B cell (primary cell): ENCODE measurements at places on chromosomes 3 and 15.

DNA sequence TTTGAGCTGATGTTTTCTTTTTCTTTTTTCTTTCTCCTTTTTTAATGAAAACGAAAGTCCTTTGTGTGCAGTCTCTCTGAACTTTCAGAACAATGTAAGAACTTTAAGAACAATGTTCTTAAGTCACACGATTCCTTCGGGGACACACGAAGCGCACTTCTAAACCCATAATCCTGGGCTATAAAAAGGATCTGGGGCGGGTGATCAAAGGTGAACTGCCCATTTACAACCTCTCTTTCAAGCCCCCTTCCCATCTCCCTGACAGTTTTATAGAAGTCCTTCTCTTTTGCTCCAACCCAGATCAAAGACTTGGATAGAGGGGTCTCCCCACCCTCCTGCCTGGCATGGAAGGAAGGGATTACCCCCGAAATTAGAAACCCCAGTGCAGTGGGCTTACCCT is 126.8 kb downstream of the BDH1 start:
- no peak for DNase-seq

GRCh38 chr15:66851311-66852063 is 149.5 kb downstream of the SMAD6 start:
- peak; percentile 84 for DNase-seq

- no peak for DNase-seq
Observed at GRCh38 chr15:60508442-60508841, 29.5 kb upstream of the ICE2 start.

- no peak for DNase-seq
Observed at GRCh38 chr15:67280217-67280616, 25.6 kb downstream of the IQCH start.

- DNase-seq, result no peak
Observed at GRCh38 chr3:67692621-67693020, 38.2 kb upstream of the SUCLG2 start.

DNA sequence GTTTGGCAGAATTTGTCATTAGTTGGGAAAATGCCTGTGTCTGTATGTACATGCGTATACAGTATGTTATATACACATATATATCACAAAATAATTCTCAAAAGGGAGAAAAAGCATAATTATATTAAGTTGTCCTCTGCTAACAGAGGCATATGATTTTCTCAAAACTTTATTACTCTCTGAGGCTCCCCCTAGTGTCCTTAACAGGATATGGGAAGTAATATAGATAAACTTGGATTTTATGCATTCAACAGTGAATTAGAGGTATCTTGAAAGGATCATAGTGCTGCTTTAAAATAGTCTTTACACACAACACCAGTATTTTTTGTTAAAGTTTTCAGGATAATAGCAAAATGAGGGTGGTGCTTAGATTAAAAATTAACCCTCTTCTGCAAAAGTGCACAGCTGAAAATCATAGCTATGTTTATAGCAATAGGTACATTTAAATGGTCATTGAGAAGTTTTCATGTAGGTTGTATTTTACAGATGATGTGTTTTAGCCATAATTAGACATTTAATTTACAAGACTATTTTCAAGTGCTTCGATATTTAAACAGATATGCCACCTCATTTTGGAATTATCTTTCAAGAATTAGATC is 454.0 kb upstream of the ROBO2 start:
- no peak for DNase-seq

DNA sequence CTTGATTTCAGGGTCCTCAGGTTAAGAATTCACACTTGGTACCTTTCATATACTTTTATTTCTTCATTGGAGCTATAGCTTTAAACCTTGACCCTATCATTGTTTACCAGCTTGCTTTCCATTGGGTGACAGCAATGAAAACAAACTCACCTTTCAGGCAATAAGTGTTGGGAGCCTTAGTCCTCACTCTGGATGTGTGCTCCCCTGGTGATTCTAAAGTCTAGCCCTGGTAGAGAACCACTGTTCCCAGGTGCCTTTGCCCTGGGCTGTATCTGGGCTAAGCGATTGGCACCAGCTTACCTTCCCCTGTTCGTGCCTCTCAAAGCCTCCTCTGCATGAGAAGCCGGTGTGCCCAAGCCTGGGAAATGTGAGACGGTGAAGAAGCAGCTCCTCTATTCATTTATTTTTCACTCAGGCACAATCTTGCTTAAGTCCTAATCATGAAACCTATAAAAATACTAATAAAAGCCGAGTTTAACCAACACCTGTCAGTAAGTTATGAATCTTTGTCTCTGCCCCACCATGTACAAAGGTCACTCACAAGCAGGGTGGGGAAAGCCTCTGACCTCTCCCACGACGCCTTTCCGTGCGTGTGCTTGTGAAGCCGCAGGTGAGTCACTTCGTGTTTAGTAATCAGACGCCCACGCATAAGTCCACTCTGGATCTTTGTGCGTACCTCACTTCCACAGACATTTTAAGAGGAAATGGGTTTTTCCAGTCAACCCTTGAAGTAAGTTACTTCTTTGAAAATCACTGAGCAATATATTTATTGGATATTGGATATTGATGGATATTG is 12.8 kb upstream of the ARRDC4 start:
- no peak for DNase-seq

DNA sequence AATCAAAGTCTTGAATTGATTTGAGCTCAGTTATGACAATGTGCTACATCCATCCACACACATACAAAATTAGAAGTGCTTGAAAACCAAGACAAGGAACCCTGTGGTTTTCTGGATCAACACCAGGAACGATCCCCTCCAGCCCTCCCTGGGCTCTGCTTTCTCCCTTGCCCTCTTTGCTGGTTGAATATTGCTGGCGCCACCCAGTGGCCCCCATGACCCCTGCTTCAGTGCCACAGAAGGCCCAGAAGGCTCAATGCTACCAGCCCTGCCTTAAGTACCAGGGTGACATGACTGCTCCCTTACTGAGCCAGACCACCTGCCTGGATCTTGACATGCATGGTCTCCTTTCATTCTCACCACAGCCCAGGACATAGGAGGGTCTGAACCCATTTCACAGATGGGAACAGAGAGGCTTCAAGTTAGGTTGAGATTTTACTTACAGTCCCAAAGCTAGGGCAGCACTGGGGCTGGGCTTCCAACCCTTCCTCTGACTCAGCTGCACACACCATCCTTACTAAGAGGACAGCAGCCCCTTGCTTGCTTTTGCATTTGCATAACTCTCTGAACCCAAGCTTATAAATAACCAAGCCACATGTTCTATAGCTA is 15.0 kb downstream of the IL12A start:
- DNase-seq, result peak; percentile 64

DNA sequence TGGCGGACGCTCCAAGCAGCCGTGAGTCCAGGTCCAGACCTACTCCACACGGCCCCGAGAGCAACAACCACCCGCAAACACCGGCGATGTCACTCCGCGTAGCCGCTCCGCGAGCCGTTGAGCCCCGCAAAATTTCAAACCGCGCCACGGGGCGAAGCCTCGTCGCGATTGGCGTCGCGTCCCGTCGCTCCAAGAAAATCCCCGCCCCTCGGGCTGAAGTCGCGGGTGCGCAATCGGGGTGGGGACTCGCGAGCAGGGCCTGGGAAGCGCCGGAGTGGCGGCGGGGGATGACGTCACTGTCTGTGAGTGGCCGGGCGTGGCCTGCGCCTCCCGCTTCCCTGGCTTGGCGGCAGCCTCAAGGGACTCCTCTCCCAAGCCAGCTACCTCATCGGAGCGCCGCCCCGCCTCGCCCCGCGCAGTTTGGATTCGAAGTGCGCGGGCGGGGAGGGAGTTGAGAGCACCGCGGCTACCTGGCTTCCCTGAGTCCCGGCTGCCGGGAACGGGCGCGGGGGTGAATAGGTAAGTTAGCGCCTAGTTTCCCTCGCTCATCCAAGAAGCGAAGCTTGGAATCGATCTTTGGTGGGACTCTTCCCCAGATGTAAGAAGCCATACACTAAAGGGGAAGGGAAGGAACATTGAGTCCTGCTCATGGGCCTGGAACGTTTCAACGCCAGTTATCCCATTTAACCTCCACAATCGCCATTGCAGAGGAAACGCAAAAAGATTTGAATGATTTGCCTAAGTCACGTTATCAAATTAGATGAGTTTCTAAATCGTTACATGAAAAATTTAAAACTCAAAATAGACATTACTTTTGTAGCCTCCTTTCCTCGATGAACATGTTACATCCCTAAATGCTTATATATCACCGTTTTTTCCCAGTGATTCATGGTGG is at the start of gene PRC1:
Gene PRC1, minus strand, starts transcription at position 119 of the 895 bp plus-strand sequence. Its CDS starts 118 bp downstream, at position 1.
- peak; percentile 97 for DNase-seq

GRCh38 chr3:49805897-49806701 is 3.0 kb downstream of the INKA1 start:
- peak; percentile 66 for DNase-seq

GRCh38 chr3:52345521-52346109 is 29.5 kb downstream of the DNAH1 start:
- no peak for DNase-seq

- no peak for DNase-seq
Observed at GRCh38 chr3:32569540-32570420, 878 bp downstream of the DYNC1LI1 start.

DNA sequence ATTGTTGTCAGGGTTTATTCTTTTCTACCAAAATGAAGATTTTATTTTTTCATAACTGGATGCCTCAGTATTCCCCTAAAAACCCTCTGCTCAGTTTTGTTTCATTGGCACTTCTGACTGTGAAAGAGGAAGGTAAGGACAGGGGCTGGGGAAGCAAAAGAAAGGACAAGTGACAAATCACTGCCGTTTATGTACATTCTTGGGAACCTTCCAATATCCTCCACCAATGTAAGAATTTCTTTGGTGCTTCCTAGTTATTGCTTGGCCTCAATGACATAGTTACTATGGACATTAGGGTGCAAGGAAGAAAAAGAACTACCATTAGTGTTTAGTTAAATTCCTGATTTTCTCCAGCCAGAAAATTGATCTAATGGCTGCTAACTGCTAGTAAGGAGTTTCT is 131.0 kb upstream of the C15orf61 start:
- DNase-seq, result no peak

GRCh38 chr15:57152666-57153539 is 223.4 kb upstream of the CGNL1 start:
- DNase-seq, result no peak

DNA sequence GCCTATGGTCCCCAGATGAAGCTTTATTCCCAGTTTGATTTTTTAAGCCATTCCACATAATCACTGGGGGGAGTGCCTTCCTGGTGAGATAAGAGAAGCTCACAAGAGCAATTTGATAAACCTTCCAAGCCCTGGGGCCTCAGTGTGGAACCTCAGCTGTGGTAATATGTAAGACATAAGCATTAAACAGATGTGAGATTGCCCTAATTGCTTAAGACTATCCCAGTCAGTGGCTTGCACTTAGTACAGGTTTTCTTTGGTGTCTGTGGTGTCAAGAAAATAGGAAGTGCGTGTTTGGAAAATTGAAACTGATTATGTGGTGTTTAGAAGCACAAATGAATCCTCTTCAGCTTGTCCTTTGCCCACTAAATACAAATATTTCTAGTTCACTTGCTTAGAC is 54.3 kb downstream of the LRRN1 start:
- DNase-seq, result no peak

DNA sequence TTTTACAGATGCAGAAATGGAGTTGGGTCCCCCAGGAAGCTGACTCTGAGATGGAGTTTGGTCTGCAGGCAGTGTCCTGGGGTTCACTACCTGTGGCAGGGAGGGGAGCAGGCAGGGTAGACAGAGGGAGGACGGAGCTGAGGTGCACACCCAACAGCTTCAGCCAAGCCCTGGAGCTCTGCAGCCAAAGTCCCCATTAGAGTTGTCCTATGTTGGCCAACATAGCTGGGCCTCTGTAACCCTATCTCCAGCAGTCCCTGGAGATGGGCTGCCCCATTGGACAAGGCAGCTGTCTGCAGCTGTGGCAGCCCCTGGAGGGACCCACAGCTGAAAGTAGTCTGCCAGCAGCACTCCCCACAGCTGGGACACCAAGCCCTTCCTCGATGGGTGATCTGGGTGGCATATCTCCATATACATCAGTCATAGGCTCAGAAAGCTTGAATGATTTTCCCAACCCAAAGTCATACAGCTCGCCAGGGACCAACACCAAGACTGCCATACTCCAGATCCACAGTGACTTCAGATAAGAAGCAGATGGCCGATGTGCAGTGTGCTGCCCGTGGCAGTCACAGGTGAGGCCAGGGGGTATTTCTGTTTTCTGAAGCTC is 31.9 kb downstream of the STARD5 start:
- no peak for DNase-seq

GRCh38 chr15:56920367-56920627 is 1.9 kb downstream of the TCF12 start:
- no peak for DNase-seq

DNA sequence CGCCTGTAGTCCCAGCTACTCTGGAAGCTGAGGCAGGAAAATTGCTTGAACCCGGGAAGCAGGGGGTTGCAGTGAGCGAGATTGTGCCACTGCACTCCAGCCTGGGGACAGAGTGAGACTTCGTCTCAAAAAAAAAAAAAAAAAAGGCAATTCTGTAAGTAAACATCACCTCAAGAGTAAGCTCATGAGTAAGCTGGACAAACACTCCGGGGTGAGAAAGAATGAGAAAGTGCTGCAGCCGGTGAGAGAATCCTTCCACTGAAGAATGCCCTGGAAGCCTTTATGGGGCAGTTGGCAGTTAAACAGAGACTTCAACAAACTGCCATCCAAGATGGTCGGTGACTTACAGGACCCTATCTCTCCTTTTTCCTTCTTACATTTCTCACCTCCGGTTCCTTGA is 47.5 kb downstream of the FEZF2 start:
- no peak for DNase-seq

DNA sequence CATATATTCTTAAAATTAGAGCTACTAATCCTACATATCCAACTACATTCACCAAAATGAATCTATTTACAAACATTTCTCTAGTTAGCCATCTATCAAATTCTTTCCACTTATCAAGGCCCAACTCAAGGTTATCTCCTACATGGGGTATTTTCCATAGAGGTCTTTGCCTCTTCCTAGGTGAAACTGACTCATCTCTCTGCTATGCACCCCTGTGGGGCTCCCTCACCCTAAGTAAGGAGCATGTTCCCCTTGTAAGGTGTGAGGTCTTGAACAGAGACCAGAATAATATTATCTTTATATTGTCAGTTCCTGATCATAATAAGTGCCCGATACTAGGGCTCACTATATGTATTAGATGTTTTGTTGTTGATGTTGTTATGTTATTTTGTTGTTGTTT is 74.6 kb upstream of the TSC22D2 start:
- no peak for DNase-seq

DNA sequence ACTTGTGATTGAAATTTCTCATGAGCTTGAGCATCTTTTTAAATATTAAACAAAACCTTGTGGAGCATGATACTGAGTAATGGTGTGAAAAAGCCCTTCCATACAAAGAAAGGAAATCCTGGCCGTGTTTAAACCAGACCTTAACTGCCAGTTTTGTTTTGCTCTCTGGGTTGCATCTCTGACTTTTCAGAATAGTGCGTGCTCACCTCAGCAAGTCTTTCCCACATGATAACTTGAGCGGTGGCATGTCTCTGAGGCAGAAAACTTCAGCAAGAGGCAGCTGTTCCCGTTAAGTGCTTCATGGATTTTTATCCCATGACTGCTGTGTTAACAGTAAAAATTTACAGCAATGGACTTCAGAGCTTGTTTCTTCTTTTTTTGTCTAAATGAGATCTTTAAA is 393.3 kb downstream of the FEZF2 start:
- no peak for DNase-seq

- DNase-seq, result peak; percentile 94
Observed at GRCh38 chr3:43286115-43286840, at the start of gene SNRK. Gene SNRK (plus strand): TSS chr3:43286540. CDS start chr3:43303204, 16,664 bp downstream.
